T-helper 17 cell (primary cell): ENCODE measurements at places on chromosomes 2 and 18.

DNA sequence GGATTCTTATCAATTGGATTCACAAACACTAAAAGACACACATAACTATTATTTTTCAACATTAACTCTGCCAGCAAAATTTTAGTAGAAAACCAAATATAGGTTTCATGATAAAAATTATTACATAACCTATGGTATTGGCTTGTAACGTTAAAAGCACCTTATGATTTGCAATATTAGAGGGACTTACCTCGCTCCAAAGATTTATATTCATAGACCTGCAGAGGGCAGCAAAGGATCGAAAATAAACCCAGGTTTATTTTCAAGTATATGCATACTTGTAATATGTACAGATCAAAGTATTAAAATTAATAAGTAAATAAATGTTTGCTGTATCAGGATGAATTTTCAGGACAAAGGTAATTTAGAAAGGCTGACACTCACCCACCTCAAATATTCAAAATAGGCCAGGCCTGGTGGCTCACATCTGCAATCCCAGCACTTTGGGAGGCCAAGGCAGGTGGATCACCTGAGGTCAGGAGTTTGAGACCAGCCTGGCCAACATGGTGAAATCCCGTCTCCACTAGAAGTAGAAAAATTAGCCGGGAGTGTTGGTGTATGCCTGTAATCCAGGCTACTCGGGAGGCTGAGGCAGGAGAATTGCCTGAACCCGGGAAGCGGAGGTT, 45.3 kb downstream of the LRPPRC start:
- no peak for DNase-seq

GRCh38 chr2:172893671-172894070, 158.0 kb downstream of the RAPGEF4 start:
- DNase-seq = no peak

- no peak for DNase-seq
Measured at GRCh38 chr2:179692043-179692442, 169.4 kb downstream of the ZNF385B start.

GRCh38 chr2:108911807-108912628, 77.0 kb downstream of the EDAR start:
- DNase-seq = no peak
